ENCODE measurements at places on chromosomes 2 and 18.

DNA sequence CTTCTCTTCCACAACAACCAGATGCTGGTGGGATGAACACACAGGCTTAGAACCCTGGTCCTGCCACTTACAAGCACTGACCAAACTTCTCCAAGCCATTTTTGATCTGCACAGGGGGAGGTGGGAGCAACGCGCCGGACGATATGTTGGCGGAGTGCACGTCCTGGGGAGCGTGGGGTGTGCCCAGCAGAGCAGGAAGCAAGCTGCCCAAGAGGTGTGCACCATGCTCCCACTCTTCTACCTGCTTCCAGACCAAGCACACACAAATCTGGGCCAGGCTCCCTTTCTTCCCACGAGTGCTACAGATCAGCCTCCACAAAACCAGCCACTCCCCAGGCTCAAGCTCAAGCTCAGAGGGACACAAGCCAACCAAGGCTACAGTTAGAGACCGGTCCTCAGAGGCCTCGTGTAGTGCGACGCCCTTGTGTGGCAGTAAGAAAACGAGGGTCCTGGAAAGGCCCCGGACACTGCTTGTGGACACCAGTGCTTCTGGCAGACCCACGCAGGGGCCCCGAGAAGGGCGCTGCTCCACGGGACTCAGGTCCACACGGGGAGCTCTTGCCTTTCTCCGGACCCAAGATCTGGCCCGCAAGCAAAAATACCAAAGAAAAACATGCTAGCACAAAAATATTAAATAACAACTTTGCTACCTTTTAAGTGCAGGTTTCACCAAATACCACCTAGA lies 52.0 kb downstream of the ANO7 start:
- no peak for DNase-seq

DNA sequence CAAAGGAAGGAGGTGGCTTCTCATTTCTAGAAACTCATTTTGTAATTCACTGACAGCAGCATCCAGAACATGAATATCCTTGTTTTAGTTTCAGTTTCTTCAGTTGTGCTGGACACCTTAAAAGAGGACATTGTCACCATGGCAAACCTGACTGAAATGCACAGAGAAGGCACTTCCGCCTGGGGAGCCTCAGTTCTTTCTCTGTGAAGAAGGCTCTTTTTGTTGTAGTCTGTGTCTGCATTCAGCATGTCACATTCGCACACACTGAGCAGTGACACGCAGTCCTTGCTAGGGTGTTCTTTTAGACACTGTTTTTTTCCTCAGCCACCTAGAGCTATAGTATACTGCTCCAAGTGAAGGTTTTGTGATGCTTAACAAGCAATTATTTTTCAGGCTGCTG lies 9.5 kb upstream of the RPRM start:
- no peak for DNase-seq

GRCh38 chr2:235414422-235414821 lies 79.4 kb upstream of the AGAP1 start:
- no peak for DNase-seq

DNA sequence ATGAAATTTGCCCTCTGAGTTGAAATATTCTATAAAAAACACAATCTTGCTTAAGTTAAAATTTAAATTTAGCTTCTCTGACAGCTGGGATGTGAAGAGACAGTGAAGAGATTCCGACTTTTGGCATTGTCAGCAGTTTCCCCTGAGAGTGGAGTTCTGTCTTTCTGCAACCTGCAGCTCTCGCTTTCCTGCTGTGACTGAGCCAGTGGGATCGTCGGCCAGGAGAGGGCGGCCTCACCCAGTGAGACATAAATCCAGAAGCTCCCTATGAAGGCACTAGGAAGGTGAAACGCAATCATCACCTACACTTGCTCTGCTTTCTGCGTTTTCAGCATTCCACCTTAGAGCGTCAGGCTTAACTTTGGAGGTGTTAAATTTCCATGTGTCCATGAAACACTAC lies 75.4 kb upstream of the HNMT start:
- DNase-seq: no peak

DNA sequence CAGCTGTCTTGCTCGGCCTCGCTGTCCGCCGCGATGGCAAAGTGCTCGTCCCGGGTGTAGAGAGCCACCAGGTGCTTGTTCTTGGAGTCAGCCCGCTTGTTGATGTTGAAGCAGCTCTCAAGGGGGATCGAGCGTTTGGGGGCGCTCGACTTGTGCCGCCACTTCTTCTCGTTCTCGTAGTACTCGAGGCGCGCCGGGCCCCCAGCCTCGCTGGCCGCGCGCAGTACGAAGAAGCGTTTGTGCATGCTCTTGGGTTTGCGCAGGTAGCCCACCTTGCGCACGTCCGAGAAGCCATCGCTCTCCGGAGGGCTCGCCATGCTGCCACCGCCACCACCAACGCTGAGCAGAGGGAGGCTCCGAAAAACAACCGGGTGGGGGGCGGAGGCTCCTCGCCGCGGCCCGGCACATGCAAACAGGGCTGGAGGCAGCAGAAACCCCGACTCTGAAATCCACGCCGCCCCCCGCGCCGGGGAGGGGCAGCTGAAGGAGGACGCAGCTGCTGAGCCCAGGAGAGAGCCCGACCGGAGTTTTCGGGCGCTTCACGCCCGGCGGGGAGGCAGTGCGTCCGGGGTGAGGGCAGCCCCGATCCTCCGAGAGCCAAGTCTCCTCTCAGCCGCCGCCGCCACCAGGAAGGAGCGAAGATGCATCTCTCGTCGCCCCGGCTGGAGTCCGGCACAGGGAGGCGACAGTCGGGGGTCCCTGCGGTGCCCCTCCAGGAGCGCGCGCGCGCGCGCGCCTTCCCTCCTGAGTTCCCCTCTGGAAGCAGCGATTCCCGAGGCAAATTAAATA lies 1.0 kb downstream of the IRS1 start:
- no peak for DNase-seq
